ENCODE measurements at places on chromosomes 2 and 18. TPM values are rescaled to one million over a fixed set of nuclear protein-coding genes. Genes with fewer than 3 reads are reported as not detected.

STARD6 gene
- not detected for total RNA-seq

DAW1 gene
- not detected for total RNA-seq

ABHD1 gene
- 0.78 TPM for total RNA-seq

SLC11A1 gene
- total RNA-seq, result 16.5 TPM

ITSN2 gene
- 61.2 TPM for total RNA-seq

TUBA4B gene
- total RNA-seq, result not detected

C2orf66 gene
- total RNA-seq, result 1.0 TPM

All from ureter (tissue), 1 donor.